ENCODE measurements at places on chromosomes 2 and 18. TPM values are rescaled to one million over a fixed set of nuclear protein-coding genes. Genes with fewer than 3 reads are reported as not detected.

- no peak for DNase-seq
These were observed 113.1 kb downstream of the CYP26B1 start for GRCh38 chr2:72034353-72035095.

The LRRTM4 gene
- 2.3 TPM for total RNA-seq

DNA sequence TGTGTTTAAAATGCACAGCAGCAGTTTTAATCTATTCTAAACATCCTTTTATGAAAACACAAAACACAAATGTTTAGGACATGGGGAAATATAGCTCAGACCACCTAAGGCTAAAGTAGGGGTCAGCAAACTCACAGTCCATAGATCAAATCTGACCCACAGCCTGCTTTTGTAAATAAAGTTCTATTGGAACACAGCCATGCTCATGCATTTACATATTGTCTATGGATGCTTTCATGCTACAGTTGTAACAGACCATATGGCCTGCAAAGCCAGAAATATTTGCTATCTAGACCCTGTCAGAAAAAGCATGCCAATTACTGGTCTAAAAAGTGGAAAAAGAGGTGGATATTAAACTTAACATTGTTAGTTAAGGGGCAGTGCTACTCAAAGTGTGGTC, 1105.4 kb upstream of the KLHL29 start:
- DNase-seq, result no peak

The C2orf92 gene
- 9.1 TPM for total RNA-seq

DNA sequence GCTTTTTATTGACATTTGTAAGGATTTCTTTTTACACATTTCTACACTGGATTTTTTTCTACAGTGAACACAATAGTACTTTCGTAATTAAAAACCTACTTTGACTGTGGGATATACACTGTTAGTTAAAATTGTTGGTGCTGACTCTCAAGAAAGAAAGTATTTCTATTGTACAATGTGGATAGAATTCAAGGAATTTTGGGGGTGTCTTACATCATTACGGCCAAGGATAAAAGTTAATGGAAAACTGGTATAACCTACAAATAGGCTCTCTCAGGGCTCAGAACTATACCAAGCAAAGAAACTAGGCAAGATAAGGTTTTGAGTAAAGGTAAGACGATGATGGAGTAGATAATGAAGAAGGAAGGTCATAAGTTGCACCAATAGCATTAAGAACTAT, 198.4 kb upstream of the PARD3B start:
- no peak for DNase-seq

DNA sequence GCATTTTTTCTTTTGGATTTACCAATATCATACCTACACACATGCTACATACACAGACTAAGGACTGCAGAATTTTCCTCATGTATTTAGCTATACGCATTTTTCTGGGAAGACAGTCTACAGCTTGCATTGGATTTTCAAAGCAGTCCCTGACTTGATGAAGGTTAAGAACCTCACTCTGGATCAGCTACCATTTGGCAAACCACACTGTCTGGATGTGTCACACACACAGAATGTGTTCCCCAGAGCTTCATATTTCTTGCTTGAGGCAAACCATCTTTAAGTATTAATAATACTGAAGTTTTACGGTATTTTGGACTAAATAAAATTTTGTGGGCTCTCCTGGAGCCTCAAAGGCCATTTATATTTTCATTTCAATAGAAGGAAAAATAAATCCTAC, 102.3 kb downstream of the TCF4 start:
- peak; percentile 69 for DNase-seq

The C2orf69 gene
- total RNA-seq, result 5.7 TPM

The WDR12 gene
- 34.3 TPM for total RNA-seq

DNA sequence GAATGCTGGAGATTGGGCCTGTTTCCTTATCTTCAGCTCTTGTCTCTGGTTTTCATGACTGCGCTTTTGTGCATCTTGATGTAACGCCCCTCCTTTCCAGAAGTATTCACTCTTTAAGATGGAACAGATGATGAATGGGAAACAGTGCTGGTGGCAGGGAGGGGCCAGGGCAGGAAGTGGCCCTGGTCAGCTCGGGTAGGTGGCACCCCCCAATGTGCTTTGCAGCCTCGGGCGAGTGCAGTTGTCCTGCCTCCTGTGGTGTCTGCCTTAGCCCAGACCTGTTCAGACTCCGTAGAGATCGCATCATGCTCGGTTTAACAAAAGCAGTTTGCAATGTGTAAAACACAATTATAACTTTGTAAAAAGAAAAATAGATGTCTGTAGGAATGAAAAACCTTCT, 17.0 kb upstream of the MGAT4A start:
- no peak for DNase-seq

The SULT1C2 gene
- total RNA-seq, result 0.13 TPM

- no peak for DNase-seq
These were observed 68.3 kb downstream of the SGPP2 start for GRCh38 chr2:222492683-222493082.

DNA sequence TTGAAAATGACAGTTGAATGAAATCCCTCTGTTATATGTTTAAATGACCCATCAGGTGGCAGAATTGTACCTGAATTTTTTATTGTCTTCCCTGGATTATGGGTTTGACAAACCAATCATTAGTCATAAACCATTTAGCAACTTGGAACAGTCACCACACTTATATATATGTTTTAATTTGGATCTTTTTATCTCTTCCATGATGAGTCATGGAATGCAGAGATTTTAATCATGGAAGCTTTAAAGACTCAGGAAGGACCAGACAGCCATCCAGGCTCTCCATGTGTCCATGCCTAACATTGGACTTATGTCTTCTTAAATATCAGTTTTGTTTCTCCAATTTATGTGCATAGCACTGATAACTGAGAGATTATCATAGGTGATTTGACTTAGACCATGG, 188.3 kb upstream of the ZSWIM2 start:
- no peak for DNase-seq

- no peak for DNase-seq
These were observed 6.1 kb downstream of the MPV17 start for GRCh38 chr2:27316655-27317412.

The TNFRSF11A gene
- total RNA-seq, result 2.0 TPM

The SLC30A3 gene
- 0.18 TPM for total RNA-seq

The HRH4 gene
- total RNA-seq, result 0.09 TPM

The GPR35 gene
- total RNA-seq, result 1.1 TPM

- no peak for DNase-seq
These were observed 30.0 kb downstream of the GALNT1 start for GRCh38 chr18:35611518-35611917.

DNA sequence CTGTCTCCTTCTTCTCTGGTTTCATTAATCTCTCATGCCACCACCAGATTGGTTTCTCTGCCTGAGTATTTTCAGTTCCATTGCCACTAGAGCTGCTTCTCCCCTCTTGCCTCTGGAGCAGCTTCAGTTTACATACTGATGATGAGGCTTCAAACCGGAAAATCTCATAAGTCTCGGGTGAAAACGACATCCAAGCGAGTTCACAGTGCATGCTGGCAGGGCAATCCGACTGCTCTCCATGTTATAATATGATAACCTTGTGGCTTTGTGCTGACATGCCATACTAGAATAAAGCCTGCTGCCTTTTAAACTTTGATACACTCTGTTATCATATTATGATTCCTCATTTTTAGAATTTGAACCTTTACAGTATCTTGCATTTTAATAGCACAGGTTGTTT, 153.5 kb downstream of the PRPF40A start:
- DNase-seq, result peak; percentile 56

DNA sequence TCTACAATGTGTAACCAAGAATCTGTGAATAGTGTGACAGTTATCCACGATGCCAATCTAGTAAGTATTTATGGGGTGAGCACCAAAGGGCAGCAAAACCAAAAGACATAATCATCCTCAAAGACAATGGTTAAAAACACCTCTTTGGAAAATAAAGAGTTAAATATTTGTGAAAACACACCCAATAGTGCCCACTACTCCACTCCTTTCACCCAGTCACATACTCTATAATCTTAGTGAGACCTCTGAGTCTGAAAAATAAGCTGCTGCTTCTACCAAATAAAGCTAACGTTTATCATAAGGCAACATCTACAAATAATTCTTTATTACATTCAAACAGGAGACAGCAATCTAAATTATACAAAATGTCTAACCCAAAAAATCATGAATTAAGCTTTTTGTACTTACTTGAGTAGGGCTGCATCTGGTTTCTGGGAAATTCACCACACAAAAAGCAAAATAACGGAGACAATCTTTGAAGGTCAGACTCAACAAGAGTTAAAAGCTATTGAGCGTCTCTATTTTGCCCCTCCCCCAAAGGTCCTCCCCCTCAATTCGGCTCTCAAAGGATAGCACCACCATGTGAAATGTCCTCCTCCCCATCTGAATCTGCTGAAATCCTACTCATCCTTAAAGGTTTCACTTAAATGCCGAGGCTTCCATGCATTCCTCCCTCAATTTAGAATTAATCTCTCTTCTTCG, 2.0 kb downstream of the RAPH1 start:
- peak; percentile 84 for DNase-seq

GRCh38 chr2:235856151-235856854, 311.9 kb downstream of the GBX2 start:
- DNase-seq, result no peak

GRCh38 chr2:219180961-219181360, 2.9 kb downstream of the RETREG2 start:
- DNase-seq, result no peak

GRCh38 chr2:232541195-232541960, 1.9 kb downstream of the CHRNG start:
- no peak for DNase-seq

The SERPINB13 gene
- not detected for total RNA-seq
